ENCODE measurements at places on chromosomes 2 and 18.

GRCh38 chr2:24498121-24498520 is 7.1 kb downstream of the NCOA1 start:
- no peak for DNase-seq

- peak; percentile 22 for DNase-seq
Observed at GRCh38 chr2:54074606-54075341, 40.6 kb upstream of the ACYP2 start.

DNA sequence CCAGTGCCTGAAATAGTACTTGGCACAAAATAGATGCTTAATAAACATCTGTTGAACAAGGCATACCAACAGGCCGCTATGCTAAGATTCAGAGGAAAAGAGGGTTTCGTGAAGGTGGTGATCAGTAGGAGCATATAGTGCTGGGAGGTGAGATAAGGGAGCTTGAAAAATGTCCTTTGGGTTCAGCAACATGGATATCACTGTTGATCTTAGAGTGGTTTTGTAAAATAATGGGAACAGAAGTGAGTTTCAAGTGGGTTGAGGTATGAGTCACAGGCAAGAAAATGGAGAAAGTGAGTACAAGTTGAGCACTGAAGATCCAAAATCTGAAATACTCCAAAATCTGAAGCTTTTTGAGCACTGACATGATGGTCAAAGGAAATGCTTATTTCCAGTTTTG is 4.4 kb downstream of the CENPO start:
- DNase-seq: no peak

DNA sequence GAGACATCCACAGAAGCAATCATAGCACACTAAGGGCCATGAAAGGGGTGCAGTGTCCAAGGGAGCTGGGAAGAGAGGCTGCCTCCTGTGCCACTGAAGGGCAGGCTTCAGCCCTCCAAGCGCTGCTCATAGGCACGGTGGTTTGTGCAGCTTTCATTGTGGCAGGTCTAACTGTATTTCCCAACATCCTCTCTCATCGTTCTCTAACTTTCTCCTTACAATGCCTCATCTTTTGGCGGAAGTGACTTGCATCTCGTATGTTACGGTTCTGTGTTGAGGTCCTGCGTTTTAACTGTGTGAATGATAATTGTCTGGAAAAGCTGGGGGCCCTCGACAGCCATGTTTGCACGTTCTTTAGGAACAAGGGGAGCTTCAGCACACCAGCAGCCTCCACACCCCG is 213.9 kb downstream of the GBX2 start:
- no peak for DNase-seq

DNA sequence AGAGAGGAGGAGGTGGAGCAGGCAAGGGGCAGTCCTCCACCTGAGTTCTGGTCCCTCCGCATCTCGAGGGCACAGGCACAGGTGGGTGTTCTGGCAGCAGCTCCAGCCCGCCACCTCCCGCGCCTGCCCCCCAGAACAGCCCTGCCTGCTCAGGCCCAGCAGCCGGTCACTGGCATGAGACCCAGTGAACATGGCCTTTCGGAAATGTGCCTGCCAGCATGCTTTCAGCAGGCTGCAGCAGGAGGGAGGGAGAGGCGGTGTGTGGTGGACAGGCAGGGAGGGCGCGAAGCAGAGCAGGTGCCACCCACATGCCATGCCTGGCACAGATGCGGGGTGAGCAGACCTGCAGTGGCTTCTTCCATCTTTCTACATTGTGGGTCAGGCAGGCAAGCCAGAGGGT is 3.4 kb upstream of the OR6B3 start:
- DNase-seq: no peak

GRCh38 chr2:3633089-3633981 is 24.7 kb upstream of the ALLC start:
- DNase-seq: no peak

DNA sequence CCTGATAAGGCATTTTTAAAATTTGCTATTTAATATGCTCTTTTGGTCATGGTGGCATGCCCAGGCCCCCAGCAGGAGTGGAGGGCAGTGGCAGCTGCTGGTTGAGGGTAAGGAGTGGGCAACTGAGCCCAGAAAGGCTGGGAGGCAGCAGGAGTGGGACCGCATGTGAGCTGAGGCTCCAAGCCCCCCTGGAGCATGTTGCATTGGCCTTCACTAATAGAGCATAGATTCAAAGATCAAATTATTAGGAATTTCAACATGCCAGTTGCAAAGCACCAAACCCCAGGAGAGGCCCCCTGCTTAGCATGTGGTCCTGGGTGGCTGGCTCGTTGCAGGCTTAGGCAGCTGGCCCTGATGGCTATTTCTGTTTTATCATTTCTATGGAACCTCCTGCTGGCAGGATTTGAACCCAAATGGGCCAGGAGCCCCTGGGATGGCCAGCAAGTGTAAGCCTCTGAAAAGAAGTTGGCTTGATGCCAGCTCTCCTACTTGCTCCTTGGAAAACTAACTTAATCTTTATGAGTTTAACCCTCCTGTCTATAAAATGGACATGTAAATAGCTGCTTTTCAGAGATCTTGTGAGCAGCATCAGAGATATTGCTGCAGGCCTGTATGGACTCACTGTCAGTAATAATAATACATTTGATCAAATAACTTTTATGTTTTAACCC is 42.1 kb upstream of the TMEM131 start:
- DNase-seq: no peak

GRCh38 chr2:240429341-240429871 is 6.1 kb upstream of the GPC1 start:
- DNase-seq: no peak

DNA sequence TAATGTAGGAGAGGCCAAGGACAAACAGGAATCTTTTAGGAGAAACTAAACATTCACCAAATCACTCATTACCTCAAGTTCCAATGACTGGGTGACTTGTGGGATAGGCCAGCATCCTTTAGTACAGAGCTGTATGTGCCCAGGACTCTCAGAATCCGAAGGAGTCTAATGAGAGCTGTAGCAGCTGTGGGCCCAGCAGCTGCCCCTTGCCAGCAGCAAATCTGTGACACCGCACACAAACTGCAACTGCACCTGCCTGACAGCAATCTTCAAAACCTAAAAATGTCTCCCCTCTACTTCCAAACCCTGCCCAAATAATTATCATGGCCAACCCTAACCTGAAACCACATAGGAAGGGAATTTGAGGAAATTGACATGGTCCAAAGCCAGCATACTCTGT is 44.5 kb upstream of the ACVR2A start:
- no peak for DNase-seq

- DNase-seq: no peak
Observed at GRCh38 chr2:28393114-28393836, 617 bp downstream of the FOSL2 start.

All from Caki2 (cell line).